ENCODE measurements at places on chromosomes 1 and 21.
A peak's percentile ranks its signal among the peaks of the same experiment; 100 is the strongest.

DNA sequence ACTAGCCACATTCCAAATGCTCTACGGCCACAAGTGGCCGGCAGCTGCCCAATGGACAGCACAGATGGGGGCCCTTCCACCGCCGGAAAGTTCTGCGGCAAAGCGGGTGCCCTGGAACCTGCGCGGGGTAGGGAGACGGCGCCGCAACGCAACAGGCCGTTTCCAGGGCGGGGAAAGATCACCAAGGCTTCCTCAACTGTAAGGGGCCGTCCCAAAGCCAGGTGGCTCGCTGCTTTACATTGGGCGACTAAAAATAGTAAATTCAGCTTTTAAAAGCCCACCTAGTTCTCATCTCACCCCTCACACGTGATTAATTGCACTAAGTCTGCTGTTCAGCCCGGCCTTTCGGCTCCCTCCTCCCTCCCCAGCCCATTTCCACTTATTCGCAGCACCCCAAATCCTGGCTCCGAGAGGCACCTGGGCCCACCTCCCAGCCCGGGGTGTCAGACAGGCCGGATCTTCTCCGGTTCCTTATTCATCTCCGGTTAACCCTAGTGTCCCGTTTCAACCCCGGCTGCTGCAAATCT is 643 bp downstream of the CFAP298 start:
- peaks cover 3% of the 10 kb centered on the region for H3K27me3 ChIP-seq
- DNase-seq: peak; percentile 48
- H3K4me3 ChIP-seq: peak overlapping the region; percentile 93
- peak overlapping the region; percentile 85 for H3K27ac ChIP-seq
- peaks cover 27% of the 10 kb centered on the region for H3K4me1 ChIP-seq
- H3K36me3 ChIP-seq: peaks cover 19% of the 10 kb centered on the region

DNA sequence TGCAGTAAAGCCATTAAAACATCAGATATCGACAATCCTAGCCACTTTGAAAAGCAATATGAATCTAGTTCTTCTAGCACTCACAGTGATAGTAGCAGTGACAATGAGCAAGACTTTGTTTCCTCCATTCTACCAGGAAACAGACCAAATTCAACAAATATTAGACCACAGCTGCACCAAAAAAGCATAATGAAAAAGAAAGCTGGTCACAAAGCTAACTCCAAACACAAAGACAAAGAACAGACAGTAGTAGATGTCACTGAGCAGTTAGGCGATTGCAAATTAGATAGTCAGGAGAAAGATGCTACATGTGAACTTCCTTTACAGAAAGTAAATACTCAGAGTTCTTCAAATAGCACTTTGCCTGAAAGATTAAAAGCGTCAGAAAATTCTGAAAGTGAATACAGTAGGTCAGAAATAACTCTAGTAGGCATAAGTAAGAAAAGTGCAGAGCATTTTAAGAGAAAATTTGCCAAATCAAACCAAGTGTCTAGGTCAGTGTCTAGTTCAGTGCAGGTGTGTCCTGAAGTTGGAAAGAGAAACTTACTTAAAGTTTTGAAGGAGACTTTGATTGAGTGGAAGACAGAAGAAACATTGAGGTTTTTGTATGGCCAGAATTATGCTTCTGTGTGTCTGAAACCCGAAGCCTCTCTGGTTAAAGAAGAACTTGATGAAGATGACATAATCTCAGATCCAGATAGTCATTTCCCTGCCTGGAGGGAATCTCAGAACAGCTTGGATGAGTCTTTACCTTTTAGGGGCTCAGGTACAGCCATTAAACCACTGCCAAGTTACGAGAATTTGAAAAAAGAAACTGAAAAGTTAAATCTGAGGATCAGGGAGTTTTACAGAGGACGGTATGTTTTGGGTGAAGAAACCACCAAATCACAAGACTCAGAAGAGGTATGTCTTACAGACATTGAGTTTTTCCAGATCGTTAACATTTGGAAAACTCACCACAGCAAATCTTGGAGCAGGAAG is 24.9 kb downstream of the RPAP2 start:
- peaks cover 40% of the 10 kb centered on the region for H3K4me1 ChIP-seq
- DNase-seq: no peak
- no peaks in the 10 kb centered on the region for H3K27me3 ChIP-seq
- H3K27ac ChIP-seq: peak overlapping the region; percentile 87
- H3K4me3 ChIP-seq: peak overlapping the region; percentile 66

DNA sequence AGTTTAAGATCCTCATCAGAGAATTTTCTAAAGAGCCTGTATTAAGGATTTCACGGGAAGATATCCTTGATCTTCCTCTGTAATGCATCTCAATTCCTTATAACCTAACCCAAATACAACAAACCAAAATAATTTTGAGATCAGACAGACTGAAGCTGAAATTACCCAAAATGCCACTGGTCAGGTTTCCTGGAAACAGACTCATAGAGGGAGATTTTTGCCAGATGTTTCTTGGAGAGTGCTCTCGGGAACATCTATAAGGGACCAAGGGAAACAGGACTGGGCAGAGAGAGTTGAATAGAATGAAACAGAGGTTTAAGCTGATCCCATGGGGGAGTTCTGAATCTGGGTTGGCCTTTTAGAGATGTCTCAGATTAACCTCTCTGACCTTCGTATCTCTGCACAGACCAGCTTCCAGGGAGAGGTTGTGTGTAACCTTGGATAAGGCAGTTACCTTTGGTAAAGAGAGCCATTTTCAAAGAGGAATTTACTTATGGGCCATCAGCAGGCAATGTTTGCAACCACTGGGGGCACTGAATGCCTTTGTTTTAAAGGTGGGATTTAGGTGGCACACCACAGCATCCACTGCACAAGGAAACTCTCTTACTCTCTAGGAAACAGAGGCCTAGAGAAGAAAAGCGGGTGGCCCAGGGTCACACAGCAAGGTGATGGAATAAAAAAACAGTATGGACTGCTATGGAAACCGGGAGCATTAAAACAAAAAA is 130.8 kb upstream of the SGIP1 start:
- peaks cover 27% of the 10 kb centered on the region for H3K4me1 ChIP-seq
- no peaks in the 10 kb centered on the region for H3K27me3 ChIP-seq
- DNase-seq: no peak

- no peaks in the 10 kb centered on the region for H3K27me3 ChIP-seq
- peak overlapping the region; percentile 53 for H3K27ac ChIP-seq
- H3K4me3 ChIP-seq: peak overlapping the region; percentile 27
- no peak for DNase-seq
Observed at GRCh38 chr1:12021616-12022015, 2.3 kb downstream of the MIIP start.

DNA sequence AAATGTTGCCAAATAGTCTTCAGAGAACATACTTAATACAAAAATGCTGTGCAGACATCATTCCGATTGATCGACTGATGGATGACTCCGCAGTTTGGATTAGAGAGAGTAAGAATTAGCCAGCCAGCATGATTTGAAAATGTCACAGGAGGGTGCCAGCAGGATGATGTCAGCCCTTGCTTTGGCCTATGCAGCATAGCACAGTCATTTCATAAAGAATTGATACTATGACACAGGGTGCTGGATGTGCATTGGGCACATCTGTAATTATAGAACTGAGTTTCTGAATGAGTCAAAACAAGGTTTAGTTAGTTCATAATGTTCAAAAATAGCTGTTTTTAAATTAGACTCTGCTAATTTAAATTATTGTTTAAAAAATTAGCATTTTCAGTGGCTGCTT is 21.6 kb upstream of the TRAF5 start:
- H3K27me3 ChIP-seq: no peaks in the 10 kb centered on the region
- peaks cover 52% of the 10 kb centered on the region for H3K36me3 ChIP-seq
- no peak overlapping the region for H3K4me3 ChIP-seq
- H3K4me1 ChIP-seq: peaks cover 26% of the 10 kb centered on the region

DNA sequence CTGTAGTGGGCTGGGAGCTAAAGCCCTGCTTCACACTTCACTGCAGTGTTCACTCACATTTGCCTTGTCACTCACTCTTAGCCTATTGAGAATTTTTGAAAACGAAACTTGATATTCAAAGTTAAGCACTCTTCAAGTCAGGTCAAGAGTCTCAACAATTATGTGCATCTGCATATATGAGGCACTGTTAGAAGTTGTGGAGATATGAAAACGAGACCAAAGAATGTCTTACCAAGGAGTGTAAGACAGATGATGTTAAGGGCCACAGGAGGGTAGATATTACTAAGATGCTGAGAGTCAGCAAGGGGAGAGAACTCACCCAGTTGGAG is 64.7 kb upstream of the GJA8 start:
- H3K27ac ChIP-seq: no peak overlapping the region
- no peaks in the 10 kb centered on the region for H3K4me1 ChIP-seq
- no peak for DNase-seq
- H3K4me3 ChIP-seq: no peak overlapping the region
- H3K27me3 ChIP-seq: no peaks in the 10 kb centered on the region
- H3K36me3 ChIP-seq: no peaks in the 10 kb centered on the region

- no peak overlapping the region for H3K27ac ChIP-seq
- peaks cover 7% of the 10 kb centered on the region for H3K4me1 ChIP-seq
- H3K4me3 ChIP-seq: no peak overlapping the region
- peaks cover 14% of the 10 kb centered on the region for H3K27me3 ChIP-seq
- no peak for DNase-seq
Observed at GRCh38 chr1:184376369-184376768, 10.5 kb upstream of the C1orf21 start.

DNA sequence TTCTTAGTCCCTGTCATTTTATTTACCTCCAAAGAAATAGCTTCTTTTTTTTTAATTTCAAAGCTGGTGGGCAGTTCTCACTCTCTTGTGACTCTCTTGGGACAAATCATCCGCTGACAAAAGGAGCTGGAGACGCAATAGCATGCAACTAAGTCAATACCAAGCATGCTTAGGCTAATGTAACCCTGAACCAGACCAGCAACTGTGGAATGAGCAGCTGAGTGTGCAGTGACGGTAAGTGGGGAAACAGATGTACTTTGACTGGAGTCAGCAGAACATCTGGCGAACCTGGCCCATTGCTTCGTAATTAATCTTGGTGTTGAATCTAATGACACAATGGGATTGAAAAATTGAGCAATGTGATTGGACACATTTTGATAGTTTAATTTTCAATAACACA is 280.7 kb upstream of the PLXNA2 start:
- DNase-seq: no peak
- no peaks in the 10 kb centered on the region for H3K4me1 ChIP-seq
- H3K36me3 ChIP-seq: no peaks in the 10 kb centered on the region
- no peak overlapping the region for H3K27ac ChIP-seq
- H3K4me3 ChIP-seq: no peak overlapping the region
- H3K27me3 ChIP-seq: peaks cover 4% of the 10 kb centered on the region
